GM23338 (cell line): ENCODE measurements at places on chromosomes 12 and 14. TPM values are rescaled to one million over a fixed set of nuclear protein-coding genes. Genes with fewer than 3 reads are reported as not detected.

The GPRC5D gene
- total RNA-seq = not detected in 2 replicates

The MGST1 gene
- 297 and 354 TPM in 2 replicates for total RNA-seq

The NRIP2 gene
- total RNA-seq = not detected in 2 replicates

The ADAM21 gene
- not detected in 2 replicates for total RNA-seq

The MYBPC1 gene
- total RNA-seq = 0.54 TPM in 1 of 2 replicates, not detected in the other

The GUCY2C gene
- 1.9 and 3.1 TPM in 2 replicates for total RNA-seq

The RBMS2 gene
- total RNA-seq = 13.1 and 16.8 TPM in 2 replicates

The ERBB3 gene
- 44.4 and 54.4 TPM in 2 replicates for total RNA-seq

The COL2A1 gene
- 24.6 and 31.8 TPM in 2 replicates for total RNA-seq

The RNASE4 gene
- total RNA-seq = 1.6 and 2.0 TPM in 2 replicates

The TC2N gene
- total RNA-seq = 35.0 and 42.1 TPM in 2 replicates

The VAMP1 gene
- total RNA-seq = 13.9 and 18.3 TPM in 2 replicates

The STON2 gene
- total RNA-seq = 65.4 and 71.0 TPM in 2 replicates

The CSAD gene
- 3.6 and 7.1 TPM in 2 replicates for total RNA-seq

The WDHD1 gene
- 65.4 and 71.3 TPM in 2 replicates for total RNA-seq

The FGF23 gene
- 0.23 and 0.56 TPM in 2 replicates for total RNA-seq

The KCNJ8 gene
- 0.87 and 2.3 TPM in 2 replicates for total RNA-seq

The POTEM gene
- not detected in 2 replicates for total RNA-seq

The RNASE7 gene
- not detected in 2 replicates for total RNA-seq

The BAG5 gene
- 25.4 and 29.2 TPM in 2 replicates for total RNA-seq

The RASSF9 gene
- total RNA-seq = 0.35 and 0.39 TPM in 2 replicates
